ENCODE measurements at places on chromosomes 5 and 9.

DNA sequence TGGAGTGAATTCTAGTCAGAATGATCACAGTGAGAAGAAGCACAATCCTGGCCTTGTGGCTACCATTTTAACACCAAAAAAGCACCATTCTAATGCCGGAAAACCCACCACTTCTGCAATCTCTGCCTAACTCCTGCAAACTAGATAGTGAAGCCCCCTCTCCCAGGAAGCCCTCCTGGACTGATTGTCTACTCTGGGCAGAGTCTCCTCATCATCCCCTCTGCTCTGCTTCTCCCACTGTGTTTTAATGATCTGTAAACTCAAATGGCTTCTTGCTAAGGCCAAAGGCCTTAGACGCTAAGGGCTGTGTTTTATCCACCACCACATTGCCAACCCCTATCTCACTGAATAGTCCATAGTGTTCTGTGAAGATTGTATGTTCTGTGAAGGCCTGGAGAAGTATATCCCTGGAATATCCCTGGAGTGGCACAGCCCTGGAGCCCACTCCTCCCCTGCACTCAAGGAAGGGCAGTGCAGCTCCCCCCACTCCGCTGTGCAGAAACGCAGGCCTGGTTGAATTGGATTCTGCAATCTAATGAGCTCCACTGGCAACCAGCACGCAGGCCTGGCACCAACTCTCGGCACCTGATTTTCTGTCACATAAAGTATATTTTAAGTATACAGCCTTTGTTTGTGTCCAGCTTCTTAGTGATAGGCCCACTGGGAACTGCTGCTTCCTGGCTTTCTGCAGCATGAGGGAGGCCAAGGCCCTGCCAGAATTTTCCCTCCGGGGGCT, 126.3 kb downstream of the ATPSCKMT start:
- DNase-seq, result no peak

DNA sequence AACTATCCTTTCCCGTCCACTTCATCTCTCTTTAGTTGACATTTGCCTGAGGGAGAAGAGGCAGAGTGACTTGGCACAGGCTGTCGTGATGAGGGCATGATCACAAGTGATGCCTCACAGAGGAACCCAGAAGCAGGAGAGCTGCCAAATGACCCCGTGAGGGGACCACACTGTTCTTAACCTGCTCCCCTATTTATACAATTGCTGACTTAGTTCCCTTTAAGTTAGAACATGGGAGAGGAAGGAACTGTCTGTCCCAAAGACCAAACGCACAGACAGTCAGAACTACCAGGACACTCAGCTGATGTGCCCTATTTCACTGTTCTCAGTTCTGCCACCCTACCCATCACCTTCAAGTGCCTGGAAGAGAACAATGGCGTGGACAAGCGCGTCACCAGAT, 73.7 kb downstream of the SLC1A3 start:
- DNase-seq, result no peak

DNA sequence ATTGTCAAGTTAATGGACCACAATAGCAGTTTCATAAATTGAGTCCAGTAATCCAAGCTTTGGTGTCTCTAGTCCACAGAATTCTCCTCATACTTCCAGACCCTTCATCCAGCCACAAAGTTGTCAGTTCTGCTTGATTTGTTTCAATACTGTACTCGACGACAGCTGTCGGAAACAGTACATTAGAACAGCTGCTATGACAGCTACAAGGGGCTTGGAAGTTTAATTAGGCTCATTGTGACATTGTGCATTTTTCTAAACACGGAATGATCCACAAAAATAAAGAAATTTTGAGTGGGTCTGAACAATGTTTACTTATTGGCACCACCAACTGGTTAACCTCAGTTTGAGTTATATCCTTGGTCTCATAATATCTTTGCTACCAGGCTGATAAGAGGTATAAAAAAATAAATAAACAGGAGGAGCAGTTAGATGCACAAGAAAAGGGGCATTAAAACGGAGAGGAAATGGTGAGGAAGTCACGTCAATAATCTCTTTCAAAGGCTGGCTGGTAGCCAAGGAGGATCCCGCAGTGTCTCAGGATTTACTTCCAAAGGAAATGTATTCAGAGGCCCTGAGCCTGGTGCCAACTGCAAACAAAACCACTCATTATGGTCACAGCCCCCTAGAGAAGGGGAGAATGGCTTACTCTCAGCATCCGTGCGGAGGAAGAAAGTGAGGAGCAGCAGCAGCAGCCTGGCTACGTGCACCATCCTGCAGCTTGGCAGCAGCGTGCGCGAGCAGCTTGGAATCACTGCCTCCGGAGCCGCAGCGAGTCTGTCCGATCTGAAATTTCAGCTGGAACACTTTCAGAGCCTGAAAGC, 933.8 kb upstream of the DMAC1 start:
- peak; percentile 99 for DNase-seq

- no peak for DNase-seq
These were observed 17.0 kb upstream of the MOCS2 start for GRCh38 chr5:53126521-53126920.

DNA sequence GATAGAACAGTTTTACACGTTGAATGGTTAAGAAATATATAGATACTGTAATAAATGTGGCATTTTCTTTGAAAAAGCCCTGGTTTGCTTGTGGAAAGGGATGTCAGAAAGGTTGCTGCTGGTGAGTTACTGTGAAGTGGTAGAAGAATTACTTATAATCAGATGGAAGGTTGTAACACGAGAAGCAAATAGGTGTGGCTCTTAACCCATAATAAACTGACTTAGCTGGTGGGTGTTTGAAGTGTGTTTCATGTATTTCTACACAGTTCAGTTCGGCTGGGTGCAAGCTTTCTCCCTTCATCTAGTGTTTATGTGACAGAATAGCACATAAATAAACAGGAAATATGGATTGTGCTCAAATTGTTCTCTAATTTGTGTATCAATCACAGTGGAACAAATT, 5.5 kb downstream of the CNOT6 start:
- no peak for DNase-seq

GRCh38 chr5:136014049-136015002, 14.5 kb upstream of the TGFBI start:
- no peak for DNase-seq

DNA sequence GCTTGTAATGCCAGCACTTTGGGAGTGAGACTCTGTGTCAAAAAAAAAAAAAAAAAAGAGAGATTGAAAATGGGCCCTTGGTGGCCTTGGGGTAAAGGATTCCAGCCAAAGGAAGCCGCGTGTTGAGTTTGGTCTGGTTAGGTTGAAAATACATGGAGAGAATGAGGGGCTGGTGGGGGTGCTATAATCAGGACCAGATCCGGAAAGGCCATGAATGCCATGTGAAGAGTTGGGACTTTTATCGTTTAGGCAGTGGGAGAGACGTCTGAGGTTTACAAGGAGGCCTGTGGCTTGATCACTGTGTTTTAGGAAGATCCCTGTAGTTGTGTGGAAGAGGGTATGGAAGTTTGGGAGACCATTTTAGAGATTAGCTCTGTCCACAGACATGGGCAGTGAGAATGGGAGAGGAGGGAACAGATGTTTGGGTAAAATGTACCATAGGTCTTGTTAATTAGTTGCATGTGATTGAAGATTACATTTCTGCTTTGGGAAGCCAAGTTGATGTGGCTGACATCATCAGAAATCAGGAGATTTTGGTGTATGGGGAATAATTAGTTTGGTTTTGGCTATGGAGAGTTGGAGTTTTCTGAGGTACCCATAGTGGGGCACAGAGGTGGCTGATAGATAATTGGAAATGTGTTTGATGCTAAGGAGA, 3.5 kb downstream of the MSANTD3 start:
- DNase-seq, result no peak

- DNase-seq, result no peak
These were observed 33.4 kb upstream of the TNFAIP8 start for GRCh38 chr5:119322312-119322947.

- DNase-seq, result no peak
These were observed 236.6 kb upstream of the RASEF start for GRCh38 chr9:83299571-83299970.

DNA sequence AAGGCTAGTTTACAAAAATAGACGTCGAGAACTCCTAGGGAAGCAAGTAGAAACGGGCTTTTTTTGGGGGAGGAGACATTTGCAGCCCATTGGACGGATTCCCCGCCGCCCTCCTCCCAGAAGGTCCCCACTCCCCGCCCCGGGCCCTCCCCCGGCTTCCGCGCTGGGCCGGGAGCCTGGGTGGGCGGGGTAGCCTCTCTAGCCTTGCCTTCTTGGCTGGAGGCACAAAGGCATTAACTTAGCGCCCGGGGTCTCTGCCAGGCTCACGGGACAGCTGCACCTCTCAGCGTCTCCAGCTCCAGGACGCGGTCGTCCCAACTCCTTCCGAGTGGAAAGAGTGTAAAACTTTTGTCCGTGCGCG, at the start of gene DMRTA1:
TSS of gene DMRTA1 (plus strand) at position 236 of the 361 bp plus-strand sequence. CDS start 242 bp downstream, outside the sequence.
- no peak for DNase-seq

GRCh38 chr5:27217155-27217956, 179.0 kb upstream of the CDH9 start:
- no peak for DNase-seq

DNA sequence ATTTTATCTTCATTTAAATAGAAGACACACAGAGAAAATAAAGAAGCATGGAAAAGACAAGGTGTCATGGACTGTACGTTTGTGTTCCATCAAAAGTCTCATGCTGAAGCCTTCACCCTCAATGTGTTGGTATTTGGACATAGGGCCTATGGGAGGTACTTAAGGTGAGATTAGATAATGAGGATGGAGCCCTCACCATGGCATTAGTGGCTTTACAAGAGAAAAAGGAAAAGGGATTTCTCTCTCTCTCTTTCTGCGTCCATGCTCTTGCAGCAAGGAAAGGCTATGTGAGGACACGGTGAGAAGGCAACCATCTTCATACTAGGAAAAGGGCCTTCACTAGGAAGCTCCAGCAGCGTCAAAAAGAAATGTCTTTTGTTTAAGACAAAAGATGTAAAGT, 797.0 kb upstream of the CDH10 start:
- no peak for DNase-seq

DNA sequence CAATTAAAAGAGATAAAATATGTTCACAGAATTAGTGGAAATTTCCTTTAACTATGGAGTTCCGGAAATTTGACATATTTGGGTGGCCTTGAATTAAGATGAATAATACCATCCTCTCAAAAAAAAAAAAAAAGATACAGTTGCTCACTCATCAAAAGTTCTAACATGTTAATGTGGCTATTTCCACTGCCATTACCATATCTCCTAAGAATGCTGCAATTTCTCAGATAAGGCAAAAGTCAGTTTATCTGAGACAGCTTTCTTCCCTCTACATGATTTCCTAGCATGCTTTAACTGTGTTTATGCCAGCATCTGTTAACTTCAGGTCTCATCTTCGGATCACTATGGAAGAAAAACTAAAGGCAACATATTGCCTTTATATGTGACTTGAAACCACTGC, 2.6 kb downstream of the FASTKD3 start:
- DNase-seq, result no peak

GRCh38 chr9:121055642-121056143, 5.6 kb upstream of the C5 start:
- DNase-seq, result no peak

- DNase-seq, result no peak
These were observed 262.7 kb downstream of the DEPDC1B start for GRCh38 chr5:60437308-60437707.

GRCh38 chr5:147611483-147611882, 101.6 kb upstream of the DPYSL3 start:
- DNase-seq, result no peak

GRCh38 chr9:16335788-16336580, 534.5 kb downstream of the BNC2 start:
- DNase-seq, result no peak

DNA sequence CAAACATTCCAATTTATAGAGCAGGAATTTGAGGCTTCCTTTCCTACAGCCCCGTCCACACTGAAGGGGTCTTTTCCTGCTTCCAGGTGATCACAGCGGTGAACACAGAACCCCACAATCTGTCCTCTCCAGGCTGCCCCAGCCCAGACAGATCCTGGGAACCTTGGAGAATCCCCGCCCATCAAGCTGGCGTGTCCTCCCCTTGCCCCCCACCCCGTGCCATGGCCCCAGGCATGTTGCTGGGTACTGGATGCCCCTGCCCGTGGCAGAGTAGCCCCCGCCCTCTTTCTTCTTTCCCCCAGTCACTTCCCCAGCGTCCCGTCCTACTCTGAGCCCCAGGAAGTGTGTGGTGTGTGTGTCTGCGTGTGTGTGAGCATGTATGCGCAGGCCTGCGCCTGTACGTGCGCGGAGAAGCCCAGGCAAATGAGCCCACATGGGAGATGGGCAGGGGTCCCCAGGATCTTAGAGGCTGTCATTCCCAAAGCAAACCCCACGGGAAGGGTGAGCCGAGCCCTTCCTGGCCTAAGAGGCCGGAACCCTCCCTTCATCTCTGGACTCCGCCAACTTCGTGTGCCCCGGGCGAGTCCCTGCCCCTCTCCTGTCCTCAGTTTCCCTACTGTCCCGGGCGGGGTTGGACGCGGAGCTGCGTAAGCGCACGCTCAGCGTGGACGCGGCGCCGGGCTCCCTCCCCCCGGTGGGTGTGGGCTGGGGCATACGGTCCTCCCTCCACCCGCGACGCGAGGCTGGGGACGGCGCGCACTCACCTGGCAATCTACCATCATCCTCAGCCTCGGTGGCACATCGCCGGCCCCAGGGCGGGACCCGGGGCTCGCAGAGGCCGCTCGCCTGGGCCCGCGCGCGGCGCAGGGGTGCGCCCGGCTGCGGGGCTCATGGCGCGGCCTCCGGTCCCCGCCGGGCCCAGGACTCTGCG, 15.2 kb downstream of the GBGT1 start:
- DNase-seq, result no peak

DNA sequence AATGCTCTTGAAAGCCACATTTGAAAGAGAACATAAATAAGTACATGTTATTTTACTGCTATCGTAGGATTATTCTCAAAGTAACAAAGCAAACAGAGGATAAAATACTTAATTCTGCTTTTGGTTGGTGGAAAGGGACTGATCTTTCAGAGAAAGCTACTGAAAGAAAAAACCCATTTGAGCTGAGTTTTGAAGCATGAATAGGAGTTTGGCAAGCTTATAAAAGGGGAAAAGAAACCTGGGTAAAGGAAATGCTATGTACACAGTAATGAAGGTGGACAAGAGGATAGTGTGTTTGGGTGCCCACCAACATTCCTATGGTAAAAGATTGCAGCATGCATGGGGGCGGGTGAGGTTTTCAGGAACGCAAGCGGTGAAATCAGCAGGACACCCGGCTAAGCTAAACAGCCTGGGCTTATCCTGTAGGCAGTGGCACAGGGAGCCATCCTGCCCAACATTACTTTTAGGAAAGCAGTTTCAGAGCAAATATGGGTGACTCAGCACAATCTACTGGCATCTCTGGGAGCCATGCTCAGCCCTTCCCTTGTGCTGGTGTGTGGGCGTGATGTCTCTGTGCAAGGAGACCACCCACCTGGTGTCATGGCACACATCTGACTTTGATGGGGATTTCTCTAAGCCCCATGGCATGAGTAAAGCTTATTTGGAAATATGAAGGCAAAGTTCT, 673.9 kb upstream of the KLF4 start:
- DNase-seq, result no peak

DNA sequence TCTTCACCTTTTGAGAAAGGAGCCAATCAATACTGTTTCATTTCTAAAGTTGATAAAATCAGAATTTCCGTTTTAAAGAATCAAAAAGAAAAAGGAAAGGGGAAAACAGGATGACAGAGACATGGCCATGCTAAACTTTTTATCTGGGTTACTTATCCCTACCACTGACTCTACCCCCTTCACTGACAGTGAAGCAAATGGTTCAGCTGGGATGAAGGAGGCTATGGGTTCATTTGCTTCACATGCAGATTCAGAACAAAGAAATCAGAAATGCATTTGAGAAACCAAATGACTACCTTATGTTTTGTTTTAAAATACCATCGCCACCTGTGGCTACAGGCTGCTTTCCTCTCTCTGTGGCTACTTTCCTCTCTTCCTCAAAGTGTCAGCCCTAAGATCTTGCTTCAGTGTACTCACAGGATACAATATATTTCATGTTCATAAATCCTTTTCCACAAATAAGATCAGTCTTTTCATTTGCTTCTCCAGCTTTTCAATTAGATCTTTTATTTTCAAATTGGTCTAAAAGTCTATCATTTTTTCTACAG, 53.3 kb downstream of the LPAR1 start:
- DNase-seq, result no peak

Measured in NCI-H2227 treated with DMSO at 0.1 percent for 48 hours (cell line).